ENCODE measurements at places on chromosomes 12 and 14.
A peak's percentile ranks its signal among the peaks of the same experiment; 100 is the strongest.

DNA sequence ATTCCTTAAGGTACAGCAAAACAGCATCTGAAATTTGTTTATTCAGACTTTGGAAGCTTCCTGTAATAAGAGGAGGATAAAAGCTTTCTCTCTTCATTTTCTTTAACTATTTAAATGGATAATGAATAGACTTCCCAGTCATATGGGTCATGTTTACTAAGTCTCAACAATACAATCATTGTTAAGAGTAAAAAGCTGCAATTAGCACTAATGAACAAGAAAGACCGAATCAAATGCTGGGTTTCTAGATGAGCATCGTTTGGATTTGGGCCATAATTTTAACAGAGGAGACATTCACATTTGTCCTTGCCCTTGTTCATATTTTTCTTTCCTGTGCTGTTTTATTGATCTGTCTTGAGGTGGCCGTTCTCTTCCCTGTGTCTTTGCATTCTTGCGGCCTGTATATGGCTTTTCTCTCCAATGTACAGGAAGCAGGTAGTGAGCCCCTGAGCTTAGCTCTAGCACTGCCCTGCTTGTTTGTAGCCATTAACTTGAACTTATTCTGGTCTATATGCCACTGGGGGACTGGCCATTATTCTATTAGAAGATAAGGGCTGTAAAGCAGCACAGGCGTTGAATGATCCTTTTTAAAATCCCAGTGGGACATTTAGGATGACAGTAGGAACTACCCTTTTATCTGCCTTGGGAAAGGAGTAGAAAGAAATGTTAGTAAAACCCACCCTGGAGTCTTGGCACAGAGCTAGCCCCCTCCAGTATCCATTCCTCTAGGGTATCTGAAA lies 34.6 kb downstream of the ABHD12B start:
- DNase-seq: no peak

DNA sequence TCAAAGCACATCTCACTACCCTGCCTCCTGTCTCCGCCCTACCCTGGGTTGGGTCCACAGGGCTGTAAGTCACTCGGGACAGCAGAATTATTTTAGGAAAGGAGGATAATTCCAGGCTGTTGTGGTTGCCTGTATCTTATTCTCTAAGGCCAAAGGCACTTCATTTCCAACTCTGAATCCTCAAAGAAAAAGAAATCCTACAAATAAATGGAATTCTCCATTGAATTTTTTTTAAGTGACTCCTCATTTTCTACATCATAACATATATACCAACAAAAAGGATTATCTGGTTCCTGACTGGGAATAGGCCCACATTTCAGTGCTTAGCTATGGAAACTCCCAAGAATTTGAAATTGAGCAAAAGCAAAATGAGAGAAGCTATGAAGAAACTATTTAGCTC lies 186.4 kb downstream of the ITPR2 start:
- no peak for DNase-seq

- no peak for DNase-seq
Measured at GRCh38 chr12:85274315-85274651, 5.7 kb upstream of the ALX1 start.

DNA sequence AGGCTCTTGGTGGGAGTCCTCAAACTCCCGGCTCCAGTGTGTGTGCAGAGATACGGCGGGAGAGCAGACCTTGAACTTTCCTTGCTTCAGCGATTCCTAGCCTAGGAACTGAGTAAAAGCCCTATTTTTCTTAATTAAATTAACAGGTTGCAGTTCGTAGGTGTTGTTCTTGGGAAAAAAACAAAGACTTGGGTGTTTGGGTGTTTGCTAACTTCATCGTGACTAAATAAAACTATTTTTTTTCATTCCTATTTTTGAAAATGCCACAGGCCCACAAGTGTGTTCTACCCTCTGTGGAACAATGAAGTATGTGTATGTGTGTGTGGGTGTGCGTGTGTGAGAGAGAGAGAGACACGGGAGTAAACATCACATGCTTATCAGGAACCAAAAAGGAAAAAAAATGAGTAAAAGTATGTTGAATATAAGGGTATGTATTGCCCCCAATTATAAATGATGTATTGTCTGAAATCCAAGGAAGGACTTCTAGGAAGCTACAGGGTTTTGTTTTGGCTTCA lies 651 bp downstream of the TMEM117 start:
- DNase-seq: peak; percentile 17

DNA sequence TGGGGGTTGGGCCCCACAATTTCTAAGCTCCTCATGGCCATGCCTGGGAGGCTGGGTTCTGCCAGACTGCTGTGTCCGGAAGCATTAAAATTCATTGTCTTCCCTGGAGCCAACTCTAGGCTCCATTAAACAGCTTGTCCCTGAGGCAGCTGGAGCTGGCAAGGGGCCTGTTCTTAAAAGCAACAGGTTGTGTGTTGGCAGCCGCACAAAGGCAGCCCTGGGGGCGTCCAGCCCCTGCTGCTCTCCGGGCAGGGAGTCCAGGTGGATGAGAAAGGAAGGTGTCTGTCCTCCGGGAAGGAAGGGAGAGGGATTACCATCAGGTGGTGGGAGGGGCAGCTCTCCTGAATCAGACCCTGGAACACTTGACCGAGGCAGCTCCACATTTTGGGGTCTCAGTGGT lies 98.9 kb downstream of the CHST11 start:
- no peak for DNase-seq

- no peak for DNase-seq
Measured at GRCh38 chr12:32828552-32828951, 68.0 kb downstream of the PKP2 start.

- no peak for DNase-seq
Measured at GRCh38 chr14:100294213-100294962, 11.9 kb downstream of the SLC25A29 start.

DNA sequence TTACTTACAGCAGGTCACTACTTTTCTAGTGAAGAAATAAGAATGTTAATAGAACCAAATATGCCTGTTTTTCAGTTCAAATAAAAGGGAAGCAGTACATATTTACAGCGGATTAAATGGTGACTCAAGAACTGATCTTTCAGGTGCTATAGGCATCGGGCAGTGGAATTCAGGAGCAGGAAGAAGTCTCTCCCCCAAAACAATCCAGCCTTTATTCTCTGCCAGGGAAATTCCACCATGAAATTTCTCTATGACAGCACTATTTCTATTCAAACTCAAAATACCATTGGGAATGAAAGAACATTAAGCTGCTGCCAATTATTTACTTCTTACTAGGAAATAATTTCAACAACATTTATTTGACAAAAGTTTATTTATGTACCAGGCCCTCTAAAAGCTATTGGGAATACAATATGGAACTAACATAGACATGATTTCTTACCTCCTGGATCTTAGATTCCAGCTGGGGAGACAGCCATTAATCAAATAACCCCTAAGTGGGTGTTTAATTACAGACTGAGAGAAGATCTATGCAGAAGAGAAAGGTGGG lies 60.3 kb upstream of the KRR1 start:
- DNase-seq: no peak

- no peak for DNase-seq
Measured at GRCh38 chr14:24273422-24273998, 2.1 kb upstream of the RABGGTA start.

- no peak for DNase-seq
Measured at GRCh38 chr12:89770391-89770790, 61.8 kb upstream of the ATP2B1 start.

- DNase-seq: peak; percentile 77
Measured at GRCh38 chr14:54683882-54684794, 117.2 kb downstream of the SAMD4A start.

DNA sequence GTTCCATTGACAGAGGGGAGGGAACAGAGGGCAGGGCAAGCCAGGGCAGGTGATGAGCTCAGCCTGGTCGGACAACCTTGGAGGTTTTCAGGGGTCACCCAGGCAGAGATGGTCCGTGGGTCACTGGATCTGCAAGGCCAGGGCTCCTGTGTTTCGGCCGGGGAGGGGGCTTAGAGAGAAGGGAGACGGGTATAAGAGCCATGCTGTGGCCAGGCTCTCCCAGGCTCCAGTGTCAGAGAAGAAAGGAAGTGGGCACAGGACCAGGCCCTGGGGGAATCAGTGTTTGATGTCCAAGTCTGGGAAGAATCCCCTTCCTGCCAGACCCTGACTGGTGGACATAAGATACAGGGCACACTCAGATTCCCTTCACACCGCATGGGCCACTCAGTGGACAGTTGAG lies 36.9 kb downstream of the DIO3 start:
- DNase-seq: no peak

- no peak for DNase-seq
Measured at GRCh38 chr12:12912711-12913110, 21.3 kb downstream of the GPRC5A start.

- no peak for DNase-seq
Measured at GRCh38 chr12:88801227-88802095, 221.2 kb upstream of the KITLG start.

- DNase-seq: no peak
Measured at GRCh38 chr12:39378341-39378740, 64.6 kb downstream of the KIF21A start.

DNA sequence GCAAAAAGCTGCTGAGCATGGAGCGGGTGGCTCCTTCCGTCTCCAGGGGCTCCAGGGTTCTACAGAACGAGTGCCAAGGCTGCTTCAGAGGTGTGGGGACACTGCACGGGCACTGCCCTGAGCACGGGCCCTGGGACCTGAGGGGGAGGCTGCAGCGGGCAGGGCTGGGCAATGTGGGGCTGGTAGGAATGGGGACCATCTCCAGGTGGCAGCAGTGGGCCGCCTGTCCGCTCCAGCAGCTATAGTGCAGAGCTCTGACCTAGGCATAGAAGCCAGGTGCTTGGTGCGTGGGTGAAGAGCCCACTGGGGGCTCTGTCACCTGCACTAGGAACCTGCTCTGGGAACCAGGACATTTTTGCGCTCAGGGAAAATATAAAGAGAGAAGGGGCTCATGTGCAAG lies 22.3 kb downstream of the HDAC7 start:
- DNase-seq: no peak

- DNase-seq: no peak
Measured at GRCh38 chr12:72207079-72207478, 65.1 kb upstream of the TRHDE start.

DNA sequence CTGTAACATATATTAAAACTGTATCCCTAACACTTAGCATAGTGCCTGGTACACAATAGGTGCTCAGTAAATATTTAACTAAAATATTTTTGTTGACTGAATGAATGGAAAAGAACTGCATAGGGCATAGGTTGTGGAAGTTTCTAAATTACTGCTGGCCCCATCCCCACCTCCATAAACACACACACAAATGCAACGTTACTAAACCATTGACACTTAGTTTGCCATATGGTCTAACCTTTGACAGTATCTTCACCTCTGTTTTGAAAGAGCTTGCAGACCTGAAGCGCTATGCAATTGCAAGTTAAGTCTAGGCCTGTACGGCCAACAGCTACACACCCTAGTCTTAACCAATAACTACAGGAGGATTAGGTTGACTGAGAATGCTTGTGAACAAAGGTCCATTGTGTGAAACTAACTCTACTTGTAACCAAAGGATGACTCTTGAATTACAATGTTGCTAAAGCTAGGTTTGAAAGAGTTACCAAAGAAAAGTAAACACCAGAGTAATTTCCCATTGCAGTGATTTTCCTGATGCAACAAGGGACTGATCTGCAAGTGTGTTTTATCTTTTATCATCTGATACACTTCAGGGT lies 924 bp upstream of the MANSC1 start:
- DNase-seq: no peak

- DNase-seq: no peak
Measured at GRCh38 chr12:26112703-26113147, 12.1 kb downstream of the BHLHE41 start.

DNA sequence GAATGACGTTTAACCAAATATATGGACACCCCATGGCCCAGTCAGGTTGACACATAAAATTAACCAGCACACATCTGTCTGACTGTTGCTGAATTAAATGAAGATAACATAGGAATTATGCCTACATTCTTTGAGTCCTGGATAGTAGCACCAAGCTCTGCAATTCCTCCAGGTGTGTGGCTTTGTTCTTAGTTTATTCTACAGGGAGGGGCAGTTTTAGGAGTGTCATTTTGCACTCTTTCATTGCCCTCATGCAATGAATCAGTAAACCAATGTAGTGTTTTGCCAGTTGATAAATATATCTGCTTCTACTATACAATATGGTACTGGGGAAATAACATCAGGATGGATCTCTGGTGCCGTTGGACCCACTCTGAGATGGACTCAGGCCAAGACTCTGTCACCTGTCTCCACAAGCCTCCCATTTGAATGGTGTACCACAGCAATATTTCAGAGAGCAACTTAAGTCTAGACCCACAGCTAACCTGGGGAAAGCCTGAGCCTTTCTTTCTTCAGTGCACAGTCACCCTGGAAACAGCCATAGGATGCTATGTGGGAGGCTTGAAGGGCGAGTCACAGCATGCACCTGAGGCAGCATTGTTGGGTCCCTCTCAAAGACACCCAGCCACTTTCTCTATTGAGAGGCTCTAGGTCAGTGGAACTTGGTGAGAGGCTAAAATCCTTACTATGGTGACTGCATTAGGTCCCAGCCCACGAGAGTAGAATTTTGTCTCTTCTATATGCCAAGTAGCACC lies 73.2 kb downstream of the ANO4 start:
- DNase-seq: no peak

- DNase-seq: no peak
Measured at GRCh38 chr12:76864791-76865400, 13.9 kb downstream of the CSRP2 start.

DNA sequence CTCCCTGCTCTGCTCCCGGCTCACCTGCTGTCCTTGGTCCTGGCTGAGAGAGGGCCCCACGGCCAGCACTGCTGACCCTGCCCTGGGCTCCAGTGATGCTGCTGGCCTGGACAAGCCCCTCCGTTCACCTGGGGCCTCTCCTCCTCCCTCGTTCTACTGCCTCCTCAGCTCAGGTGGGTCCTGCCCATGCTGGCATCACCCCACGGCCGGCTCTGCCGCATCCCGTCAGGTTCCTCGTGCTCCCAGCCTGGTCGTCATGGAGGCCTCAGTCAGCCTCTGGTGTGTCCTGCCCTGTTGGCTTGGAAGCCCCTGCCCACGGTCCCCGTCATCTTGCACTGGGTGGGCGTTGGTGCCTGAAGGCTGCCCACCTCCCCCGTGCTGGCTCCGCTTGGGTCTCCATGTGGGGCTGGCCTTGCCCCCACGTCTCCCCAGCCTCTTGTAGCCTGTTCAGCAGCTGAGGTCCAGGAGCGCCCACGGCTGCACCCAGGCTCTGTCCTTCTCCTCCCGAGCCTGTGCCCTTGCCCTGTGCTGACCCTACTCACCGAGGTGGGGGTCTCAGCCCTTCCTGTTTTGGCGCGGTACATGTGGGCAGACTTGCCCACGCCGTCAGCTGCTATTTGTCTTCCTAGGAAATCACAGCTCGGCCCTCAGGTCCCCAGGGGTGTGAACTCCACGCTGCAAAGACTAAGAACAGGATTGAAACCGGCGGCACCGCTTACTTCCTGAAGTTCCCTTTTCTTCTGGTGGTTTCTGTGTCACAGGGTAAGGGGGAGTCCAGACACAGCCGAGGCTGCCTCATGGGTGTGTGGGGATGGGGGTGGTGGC lies 121.6 kb downstream of the TMEM121 start:
- DNase-seq: no peak

GRCh38 chr14:88552876-88553275 lies 1.9 kb downstream of the PTPN21 start:
- no peak for DNase-seq
